ENCODE measurements at places on chromosomes 16 and 17. TPM values are rescaled to one million over a fixed set of nuclear protein-coding genes. Genes with fewer than 3 reads are reported as not detected.

Gene LCAT
- 8.7 TPM for total RNA-seq

Gene C1QBP
- 96.4 TPM for total RNA-seq

Gene BPTF
- total RNA-seq = 146 TPM

Gene CDRT4
- total RNA-seq = 13.1 TPM

Data from glutamatergic neuron (in vitro differentiated cells).